ENCODE measurements at places on chromosomes 13 and 19. TPM values are rescaled to one million over a fixed set of nuclear protein-coding genes. Genes with fewer than 3 reads are reported as not detected.
A peak's percentile ranks its signal among the peaks of the same experiment; 100 is the strongest.

Gene LENG8
- 21.4 TPM for polyA plus RNA-seq

- DNase-seq = no peak
Measured at GRCh38 chr13:108586826-108587225, 42.6 kb upstream of the MYO16 start.

Gene FARP1
- 50.2 TPM for polyA plus RNA-seq

DNA sequence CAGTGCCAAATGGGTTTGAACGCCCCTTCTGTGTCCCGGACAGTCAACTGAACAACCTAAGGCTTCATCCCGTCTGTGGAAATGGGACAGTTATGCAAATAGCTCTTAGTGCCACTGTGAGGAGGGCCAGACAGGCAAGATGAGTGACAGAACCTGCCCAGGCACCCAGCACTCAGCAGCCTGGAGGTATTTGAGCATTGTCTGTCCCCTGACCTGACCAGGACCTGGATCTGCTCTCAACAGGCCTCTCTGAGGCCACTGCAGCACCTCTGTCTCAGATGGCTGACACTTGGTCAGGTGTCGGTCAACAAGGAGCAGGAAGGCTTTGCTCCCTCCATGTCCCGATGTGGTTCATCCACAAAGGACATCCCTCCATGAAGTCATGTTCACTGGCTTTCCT lies 67.9 kb downstream of the CCDC70 start:
- DNase-seq = no peak

DNA sequence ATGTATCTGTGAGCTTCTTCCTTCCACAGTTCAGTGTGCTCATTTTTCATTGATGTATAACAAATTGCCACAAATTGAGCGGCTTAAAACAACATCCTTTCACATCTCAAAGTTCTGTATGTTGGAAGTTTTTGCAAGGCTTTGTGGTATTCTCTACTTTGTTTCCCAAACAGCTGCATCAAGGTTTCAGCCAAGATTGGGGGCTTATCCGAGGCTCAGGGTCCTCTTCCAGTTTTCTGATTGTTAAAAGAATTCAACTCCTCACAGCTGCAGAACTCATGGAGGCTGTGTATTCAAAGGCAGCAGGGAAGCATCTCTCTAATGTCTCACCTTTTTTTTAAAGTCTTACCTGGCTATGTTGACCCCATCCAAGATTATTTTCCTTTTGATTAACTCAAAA lies 1369.8 kb downstream of the PCDH9 start:
- no peak for DNase-seq

DNA sequence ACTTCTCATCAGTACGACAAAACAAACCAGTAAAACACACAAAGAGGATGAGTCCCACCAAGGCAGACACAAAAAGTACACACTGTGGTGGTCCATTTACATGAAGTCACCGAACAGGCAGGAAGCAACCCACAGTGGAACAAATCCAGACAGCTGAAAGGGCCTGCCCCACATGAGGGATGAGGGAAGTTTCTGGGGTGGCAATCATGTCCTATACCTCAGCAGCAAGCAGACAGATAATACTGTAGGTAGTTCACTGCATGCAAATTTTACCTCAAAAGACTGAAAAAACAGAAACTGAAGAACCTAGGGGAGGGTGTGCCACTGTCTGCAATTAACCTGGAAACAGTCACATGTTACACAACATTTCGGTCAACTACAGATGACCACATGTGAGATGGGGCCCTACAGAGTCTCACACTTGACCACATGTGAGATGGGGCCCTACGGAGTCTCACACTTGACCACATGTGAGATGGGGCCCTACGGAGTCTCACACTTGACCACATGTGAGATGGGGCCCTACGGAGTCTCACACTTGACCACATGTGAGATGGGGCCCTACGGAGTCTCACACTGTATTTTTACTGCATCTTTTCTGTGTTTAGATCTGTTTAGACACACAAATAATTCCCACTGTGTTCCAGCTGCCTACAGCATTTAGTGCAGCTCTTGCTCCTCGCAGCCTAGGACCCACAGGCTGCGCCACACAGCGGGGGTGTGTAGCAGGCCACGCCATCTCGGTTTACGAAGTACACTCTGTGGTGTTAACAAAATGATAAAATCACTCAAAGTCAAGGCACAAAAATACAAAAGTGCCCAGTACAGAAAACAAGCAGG lies 22.2 kb downstream of the PCID2 start:
- no peak for DNase-seq

GRCh38 chr13:74920920-74921319 lies 561.0 kb downstream of the TBC1D4 start:
- no peak for DNase-seq

DNA sequence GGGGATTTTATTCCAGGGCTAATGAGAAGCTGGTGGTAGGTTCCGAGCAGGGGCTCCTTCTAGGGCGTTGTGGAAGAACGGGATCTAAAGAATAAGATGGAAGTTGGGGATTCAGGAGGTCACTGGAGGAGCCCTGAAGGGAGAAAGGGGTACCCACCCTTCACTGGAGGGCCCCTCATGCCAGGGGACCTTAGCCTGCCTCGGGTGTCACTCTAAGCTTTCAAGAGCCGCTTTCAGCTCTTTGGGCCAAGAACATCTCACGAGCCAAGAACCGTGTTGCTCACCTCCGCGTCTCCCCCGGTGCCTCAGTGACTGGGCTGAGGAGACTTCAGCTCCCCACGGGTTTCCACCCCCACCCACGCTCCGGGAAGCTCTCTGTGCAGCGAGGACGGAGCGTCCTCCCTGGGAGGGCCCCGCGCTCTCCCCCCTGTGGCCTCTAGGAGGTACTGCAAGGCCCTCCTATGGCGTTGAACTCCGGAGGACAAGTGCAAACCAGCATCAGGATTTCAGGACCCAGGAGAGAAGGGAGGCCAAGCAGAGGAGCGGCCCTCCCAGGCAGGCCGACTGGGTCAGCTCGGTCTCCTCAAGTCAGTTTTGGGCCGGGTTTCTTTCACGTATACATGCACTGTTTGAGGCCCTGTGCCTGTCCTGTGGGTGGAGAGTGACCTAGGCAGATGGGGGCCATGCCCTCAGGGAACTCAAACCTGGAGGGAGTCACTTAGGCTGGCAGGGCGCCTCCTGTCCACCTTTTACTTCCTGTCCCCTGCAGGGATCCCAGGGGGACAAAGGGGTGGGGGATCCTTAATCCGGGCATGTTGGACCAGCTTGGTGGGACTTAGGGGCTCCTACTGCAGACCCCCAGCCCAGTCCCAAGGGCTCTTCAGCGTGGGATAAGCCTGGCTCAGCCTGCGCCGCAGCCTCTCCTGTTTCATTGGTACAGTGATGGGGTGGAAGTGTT lies 5.1 kb upstream of the KRTDAP start:
- peak; percentile 56 for DNase-seq

Gene ZNF497
- 1.4 TPM for polyA plus RNA-seq

DNA sequence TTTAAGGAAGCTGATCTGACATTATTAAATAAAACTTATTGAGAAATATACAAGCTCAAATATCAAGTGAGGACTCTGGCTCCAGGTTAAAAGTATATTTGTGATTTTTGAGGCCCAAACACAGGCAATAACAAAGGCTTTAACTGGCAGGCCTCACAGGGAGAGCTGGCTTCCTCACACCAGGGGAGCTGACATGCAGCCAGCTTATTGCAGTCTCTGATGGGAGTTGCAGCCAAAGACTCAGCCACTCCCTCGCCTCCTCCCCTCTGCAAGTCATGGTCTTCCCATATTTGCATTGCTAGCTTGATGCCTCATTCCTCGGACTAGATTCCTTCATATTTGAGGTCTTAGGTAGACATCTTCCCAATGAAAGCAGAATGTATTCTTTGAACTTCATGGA lies 647.1 kb upstream of the SLITRK6 start:
- no peak for DNase-seq

Gene CAPN12
- 3.8 TPM for polyA plus RNA-seq
